ENCODE measurements at places on chromosomes 5 and 9. TPM values are rescaled to one million over a fixed set of nuclear protein-coding genes. Genes with fewer than 3 reads are reported as not detected.

DNA sequence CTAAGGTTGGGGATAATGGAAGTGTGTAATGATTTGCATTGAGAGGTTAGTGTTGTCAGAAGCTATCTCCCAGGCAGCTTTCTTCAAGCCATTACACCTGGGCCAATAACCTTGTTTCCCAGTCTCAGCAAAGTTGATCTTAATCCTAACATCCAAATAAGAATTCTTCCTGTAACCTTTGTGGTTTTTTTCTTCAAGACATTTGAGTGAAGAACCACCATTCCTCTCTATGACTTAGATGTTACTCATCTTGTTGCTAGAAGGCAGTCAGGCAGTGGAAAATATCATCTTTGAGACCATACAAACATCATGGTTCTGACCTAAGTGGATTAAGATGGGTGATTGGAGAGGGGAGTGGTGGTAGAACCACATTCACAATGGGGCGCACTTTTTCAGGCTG, 103.5 kb downstream of the NDUFAF2 start:
- peaks cover 10% of the 10 kb centered on the region for H3K4me1 ChIP-seq
- peaks cover 14% of the 10 kb centered on the region for H3K36me3 ChIP-seq
- no peak for DNase-seq

DNA sequence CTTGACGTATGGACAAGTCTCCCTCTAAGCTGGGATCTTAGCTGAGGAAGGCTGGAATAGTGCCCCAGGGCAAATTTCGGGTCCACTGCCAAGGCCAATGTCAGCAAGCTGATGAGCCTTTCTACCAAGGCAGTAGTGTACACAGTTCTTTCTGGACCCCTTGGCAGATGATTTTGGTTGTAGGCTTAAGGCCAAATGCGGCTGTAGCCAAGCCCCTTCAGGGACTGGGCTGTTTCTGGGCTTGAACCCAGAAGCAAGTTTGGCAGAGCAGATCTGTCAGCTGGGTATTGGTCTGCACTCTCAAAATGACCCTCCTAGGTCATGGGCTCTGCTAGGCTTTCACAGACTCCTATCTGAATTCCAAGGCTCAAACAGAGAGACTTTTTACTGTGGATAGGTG, 121.6 kb downstream of the ADAMTSL1 start:
- no peaks in the 10 kb centered on the region for H3K27me3 ChIP-seq
- peaks cover 15% of the 10 kb centered on the region for H3K36me3 ChIP-seq
- H3K4me3 ChIP-seq, result no peak overlapping the region
- no peak overlapping the region for H3K27ac ChIP-seq
- H3K4me1 ChIP-seq, result no peaks in the 10 kb centered on the region

ST8SIA4 gene
- 9.6 TPM for total RNA-seq

DNA sequence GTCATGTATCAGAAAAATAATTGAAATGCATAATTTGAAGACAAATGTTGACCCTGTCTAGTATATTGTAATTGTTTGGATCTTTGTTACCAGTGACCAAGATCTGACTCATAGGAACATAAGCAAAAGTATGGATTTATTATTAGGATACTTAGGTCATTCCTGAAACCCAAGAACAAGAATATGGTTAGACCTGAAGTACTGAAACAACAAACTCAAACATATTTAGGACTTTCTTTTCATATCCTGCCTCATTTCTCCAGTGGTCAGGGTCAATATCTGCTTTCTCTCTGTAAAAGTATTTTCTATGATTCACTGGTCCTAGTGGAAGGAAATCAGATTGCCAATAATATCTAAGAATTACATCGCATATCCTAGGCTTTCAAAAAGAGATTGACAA, 1937.1 kb upstream of the WWC1 start:
- peaks cover 5% of the 10 kb centered on the region for H3K36me3 ChIP-seq
- DNase-seq, result no peak
- H3K4me1 ChIP-seq, result peaks cover 29% of the 10 kb centered on the region
- no peak overlapping the region for H3K4me3 ChIP-seq

GRCh38 chr5:3268760-3269330, 326.8 kb upstream of the IRX1 start:
- no peaks in the 10 kb centered on the region for H3K36me3 ChIP-seq
- H3K4me1 ChIP-seq, result no peaks in the 10 kb centered on the region
- H3K4me3 ChIP-seq, result no peak overlapping the region

DNA sequence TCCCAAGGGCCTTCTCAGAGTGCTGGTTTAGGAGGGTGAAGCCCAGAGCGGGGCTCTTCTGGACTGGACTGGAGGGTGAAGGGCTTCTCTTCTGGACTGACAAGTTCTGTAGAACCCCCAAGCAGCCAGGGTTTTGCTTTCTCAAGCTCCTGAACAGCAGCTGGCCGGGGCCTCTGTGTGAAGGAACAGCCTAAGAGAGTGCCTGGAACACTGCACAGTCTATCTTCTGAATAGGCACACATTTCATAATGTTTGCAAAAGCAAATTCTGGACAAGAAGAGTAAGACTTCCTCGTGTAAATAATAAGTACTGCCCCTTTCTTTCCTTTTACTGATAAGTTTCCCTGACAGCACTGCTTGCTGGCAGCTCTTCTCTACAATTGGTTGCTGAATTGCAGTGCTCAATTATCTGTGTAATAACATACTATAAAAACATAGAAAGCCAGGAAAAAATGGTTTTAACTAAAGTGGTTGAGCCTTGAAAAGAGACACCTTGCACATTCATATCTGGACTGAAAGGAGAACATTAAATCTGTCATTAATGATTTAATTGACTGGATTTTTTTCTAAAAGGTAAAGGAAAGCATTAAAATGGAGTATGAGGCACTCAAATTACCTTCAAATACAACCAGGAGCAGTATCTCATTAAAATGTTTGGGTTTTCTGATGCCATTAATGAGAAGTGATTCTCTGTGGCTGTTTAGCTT, 20.5 kb downstream of the MAST4 start:
- no peaks in the 10 kb centered on the region for H3K36me3 ChIP-seq
- no peak overlapping the region for H3K4me3 ChIP-seq
- H3K27me3 ChIP-seq, result no peaks in the 10 kb centered on the region
- H3K4me1 ChIP-seq, result peaks cover 24% of the 10 kb centered on the region

DNA sequence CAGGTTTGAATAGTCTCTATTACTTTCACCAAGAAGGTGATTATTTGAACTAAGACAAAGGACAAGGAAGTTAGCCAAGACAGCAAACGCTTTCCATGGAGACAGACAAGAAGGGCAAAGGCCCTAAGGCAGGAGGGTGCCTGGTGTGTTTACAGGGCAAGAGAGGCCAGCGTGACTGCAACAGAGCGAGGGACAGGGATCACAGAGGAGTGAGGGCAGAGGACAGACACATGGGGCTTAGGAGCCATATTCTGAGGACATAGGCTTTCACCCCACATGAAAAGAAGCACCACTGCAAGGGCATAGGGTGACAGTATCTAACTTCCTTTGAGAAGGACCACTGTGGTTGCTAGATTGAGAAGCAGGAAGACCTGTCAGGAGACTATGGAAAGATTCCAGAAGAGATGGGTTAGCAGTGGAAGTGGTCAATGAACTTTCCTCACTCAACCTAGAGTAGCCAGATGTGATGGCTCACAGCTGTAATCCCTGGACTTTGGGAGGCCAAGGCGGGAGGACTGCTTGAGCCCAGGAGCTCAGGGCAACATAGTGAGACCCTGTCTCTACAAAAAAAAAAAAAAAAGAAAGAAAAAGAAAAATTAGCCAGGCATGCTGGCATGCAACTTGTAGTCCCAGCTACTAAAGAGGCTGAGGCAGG, 5.0 kb upstream of the HAVCR1 start:
- H3K4me3 ChIP-seq, result no peak overlapping the region
- DNase-seq, result no peak
- H3K27me3 ChIP-seq, result no peaks in the 10 kb centered on the region
- no peaks in the 10 kb centered on the region for H3K36me3 ChIP-seq

PHF24 gene
- total RNA-seq, result 0.62 TPM

DNA sequence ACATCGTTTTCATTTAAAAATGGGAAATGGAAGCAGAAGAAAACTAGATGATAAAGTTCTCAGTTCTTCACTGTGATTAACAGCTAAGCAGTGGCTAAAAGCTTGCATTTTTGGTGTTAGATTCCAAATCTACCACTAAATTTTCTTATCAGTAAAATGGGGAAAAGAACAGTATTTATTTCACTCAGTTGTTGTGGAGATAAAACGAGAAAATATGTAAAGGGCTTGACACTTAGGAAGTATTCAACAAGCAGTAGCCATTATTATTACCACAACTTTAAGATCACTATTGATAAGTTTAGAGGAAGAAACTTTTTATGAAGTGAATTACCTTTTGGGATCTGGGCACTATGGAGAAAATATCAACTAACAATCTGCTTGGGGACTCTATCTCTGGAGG, 4.5 kb downstream of the STOM start:
- H3K27ac ChIP-seq, result peak overlapping the region; percentile 48
- no peak for DNase-seq
- H3K4me1 ChIP-seq, result peaks cover 70% of the 10 kb centered on the region
- H3K36me3 ChIP-seq, result no peaks in the 10 kb centered on the region
- H3K27me3 ChIP-seq, result no peaks in the 10 kb centered on the region

- H3K4me1 ChIP-seq, result no peaks in the 10 kb centered on the region
- no peaks in the 10 kb centered on the region for H3K27me3 ChIP-seq
- no peak overlapping the region for H3K27ac ChIP-seq
- no peak for DNase-seq
- no peak overlapping the region for H3K4me3 ChIP-seq
- H3K36me3 ChIP-seq, result no peaks in the 10 kb centered on the region
These were observed 387.1 kb upstream of the PAPPA start for GRCh38 chr9:115766370-115766955.

- H3K27me3 ChIP-seq, result no peaks in the 10 kb centered on the region
- H3K4me1 ChIP-seq, result peaks cover 51% of the 10 kb centered on the region
- peaks cover 6% of the 10 kb centered on the region for H3K36me3 ChIP-seq
- DNase-seq, result no peak
- no peak overlapping the region for H3K27ac ChIP-seq
These were observed 369.0 kb downstream of the ARHGEF28 start for GRCh38 chr5:73994963-73995362.

- H3K4me1 ChIP-seq, result peaks cover 32% of the 10 kb centered on the region
- H3K27ac ChIP-seq, result no peak overlapping the region
- no peaks in the 10 kb centered on the region for H3K36me3 ChIP-seq
- no peaks in the 10 kb centered on the region for H3K27me3 ChIP-seq
- no peak overlapping the region for H3K4me3 ChIP-seq
- no peak for DNase-seq
These were observed 282.1 kb downstream of the CRB2 start for GRCh38 chr9:123637945-123638634.

- peaks cover 12% of the 10 kb centered on the region for H3K4me1 ChIP-seq
- H3K27ac ChIP-seq, result peak overlapping the region; percentile 56
- DNase-seq, result no peak
- H3K27me3 ChIP-seq, result no peaks in the 10 kb centered on the region
- H3K36me3 ChIP-seq, result peaks cover 3% of the 10 kb centered on the region
- H3K4me3 ChIP-seq, result no peak overlapping the region
These were observed 3.4 kb upstream of the POMT1 start for GRCh38 chr9:131499254-131499767.

PPIP5K2 gene
- total RNA-seq, result 80.0 TPM

DNA sequence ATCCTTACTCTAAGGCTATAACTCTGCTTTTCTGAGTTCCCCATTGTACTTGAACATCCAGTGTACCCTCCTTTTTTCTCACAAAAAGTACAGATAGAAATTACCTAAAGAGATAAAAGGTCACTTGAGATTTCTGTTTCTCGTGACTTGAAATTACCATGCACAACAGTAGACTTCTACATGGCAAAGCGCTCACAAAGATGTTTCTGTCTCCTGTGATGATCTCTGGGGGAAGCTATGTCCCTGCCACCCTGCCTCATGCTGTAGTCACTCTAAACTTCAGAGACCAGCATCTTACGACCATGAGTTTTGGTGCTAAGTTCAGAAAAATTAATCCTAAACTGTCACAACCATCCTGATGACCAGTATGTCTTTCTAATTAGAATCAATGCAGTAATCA, 36.2 kb downstream of the NFIB start:
- H3K27me3 ChIP-seq, result no peaks in the 10 kb centered on the region
- H3K4me3 ChIP-seq, result no peak overlapping the region
- H3K36me3 ChIP-seq, result peaks cover 4% of the 10 kb centered on the region
- DNase-seq, result no peak
- peaks cover 81% of the 10 kb centered on the region for H3K4me1 ChIP-seq
- peak overlapping the region; percentile 81 for H3K27ac ChIP-seq

FAT2 gene
- total RNA-seq, result 2.8 TPM

DNA sequence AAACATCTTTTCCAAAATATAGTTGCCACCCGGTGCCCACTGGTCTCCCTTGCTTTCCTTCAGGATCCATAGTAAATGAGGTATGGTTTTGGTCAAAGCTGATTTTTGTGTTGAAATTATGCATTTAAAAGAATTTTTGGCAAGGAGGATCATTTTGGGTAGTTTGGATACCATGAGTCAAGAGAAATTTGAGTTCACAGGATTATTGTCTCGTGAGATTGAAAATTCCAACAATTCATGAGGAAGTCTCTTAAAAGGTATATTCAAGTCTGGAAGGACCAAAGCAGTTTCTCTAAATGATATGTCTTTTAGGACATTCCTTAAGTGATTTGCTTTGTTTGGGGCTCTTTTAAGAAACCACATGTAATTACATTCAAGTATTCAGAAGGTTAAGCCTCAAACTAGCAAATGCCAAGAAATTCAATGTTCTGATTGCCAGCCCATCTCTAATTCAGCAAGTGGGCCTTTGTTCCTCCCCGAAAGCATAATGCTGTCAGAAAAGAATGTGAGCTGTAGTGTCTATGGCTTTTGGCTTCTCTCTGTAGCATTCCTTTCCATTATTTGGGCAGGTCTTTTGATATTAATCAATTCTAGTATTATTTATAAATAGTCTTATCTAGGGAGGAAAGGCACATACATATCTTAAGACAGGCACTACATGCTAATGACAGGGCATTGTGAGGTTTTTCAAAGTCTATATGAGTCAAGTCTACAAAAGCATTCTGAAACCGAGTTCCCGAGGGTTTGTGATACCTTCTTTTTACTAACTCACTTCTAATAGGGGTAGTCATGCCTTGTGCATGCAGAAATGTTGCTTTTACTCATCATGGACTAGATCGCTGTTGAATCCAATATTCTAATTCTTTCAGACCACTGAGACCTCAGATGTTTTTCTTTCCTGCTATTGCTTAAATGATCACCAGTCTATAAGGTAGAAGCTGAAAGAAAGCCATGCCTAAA, 453.9 kb downstream of the ENC1 start:
- no peak for DNase-seq
- H3K4me1 ChIP-seq, result peaks cover 51% of the 10 kb centered on the region
- H3K36me3 ChIP-seq, result peaks cover 3% of the 10 kb centered on the region

PFN3 gene
- not detected for total RNA-seq

DNA sequence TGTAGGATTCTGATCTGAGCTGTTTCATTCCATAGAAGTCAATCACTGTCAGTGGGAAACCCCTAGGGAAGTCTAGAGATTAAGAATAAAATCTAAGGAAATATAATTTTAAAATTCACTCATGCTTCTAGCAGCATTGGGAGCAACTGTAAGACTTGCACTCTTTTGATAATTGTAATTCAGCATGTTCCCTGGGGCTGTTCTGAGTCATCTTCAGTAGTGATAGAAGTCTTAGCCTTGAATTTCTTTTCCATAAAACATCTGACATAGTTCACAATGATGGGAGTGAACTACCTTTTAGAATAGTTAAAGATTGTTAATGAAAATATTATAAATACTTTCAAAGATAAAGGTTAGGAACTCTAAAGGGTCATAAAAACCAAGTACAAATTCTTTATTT, 935.8 kb downstream of the DTWD2 start:
- peaks cover 5% of the 10 kb centered on the region for H3K36me3 ChIP-seq
- peaks cover under 1% of the 10 kb centered on the region for H3K27me3 ChIP-seq
- H3K4me1 ChIP-seq, result no peaks in the 10 kb centered on the region
- no peak for DNase-seq
- H3K4me3 ChIP-seq, result no peak overlapping the region
- no peak overlapping the region for H3K27ac ChIP-seq

LCN12 gene
- total RNA-seq, result 15.9 TPM

RLN2 gene
- 3.8 TPM for total RNA-seq

All from mesothelial cell of epicardium (in vitro differentiated cells).